Fibroblast of skin of right biceps (primary cell): ENCODE measurements at places on chromosomes 12 and 14.

DNA sequence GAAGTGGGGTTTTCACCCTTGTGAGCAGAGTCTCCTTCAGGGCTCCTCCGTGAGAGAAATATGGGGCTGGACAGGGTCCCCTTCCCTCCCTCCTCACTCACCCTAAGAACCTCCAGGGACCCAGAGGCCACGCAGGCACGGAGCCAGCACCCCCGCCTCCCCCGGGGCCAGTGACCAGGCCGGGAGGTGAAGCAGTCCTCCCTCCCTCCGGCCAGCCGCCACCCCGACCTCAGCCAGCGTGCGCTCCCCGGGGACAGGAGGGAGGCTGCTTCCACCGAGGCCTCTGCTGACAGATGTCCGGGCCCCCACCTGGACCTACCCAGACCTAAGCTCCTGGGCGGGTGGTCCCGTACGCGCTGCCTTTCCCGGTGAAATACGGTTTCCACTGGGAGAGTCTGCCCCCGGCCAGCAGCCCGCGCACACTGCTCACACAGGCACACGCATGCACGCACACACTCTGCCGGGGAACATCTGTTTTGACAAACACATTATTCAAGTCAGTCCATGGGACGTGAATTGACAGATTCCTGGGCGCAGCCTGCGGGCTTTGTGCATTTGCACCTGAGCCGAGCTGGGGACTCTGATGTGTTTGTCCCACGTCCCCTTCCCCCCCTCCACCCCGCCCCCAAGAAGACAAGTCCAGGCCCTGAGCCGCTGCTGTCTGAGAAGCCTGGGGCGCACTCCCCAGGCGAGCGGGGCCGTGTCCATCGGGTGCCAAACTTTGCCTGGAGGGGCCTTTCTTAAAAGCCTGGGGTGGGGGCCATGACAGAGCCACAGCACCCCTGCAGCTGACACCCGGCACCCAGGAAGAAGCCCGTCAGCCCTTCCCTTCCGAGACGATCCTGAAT is 725 bp downstream of the RIMBP2 start:
- DNase-seq = no peak

GRCh38 chr12:71846322-71846940 is 6.9 kb downstream of the TBC1D15 start:
- peak; percentile 28 for DNase-seq

DNA sequence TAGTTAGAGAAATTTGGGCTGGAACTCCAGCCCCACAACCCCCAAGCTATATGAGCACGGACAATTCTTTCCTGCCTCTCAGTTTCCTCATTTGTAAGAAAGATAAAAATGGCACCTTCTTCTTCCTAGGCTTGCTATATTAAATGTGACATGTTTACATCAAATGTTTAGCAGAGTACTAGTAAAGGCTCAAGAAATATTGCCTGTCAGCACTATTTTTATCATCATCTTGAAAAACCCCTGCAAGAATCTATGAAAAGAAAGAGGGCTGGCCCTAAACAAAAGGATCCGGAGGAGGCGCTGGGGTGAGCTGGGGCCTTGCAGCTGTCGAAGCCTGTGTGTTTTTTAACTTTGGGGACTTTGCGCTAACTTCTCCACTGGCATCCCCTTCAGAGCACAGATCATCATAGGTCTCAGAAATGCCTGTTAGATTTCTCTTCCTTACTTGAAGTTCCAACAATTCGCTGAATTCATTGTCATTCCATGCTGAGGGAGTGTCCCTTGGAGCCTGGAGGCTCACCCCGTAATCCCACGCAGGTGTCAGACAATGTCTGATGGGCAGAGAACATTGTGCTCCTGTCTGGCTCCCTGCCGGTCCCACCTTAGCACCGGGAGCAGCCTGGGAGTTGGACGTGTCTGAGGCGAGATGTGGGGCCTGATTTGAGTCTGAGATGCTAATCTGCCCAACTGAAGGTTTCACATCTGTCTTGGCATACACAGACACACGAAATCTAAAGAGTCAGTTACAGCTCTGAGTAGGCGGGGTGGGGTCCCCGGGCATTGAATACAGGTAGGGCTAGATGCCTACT is 206.8 kb downstream of the NUAK1 start:
- no peak for DNase-seq

DNA sequence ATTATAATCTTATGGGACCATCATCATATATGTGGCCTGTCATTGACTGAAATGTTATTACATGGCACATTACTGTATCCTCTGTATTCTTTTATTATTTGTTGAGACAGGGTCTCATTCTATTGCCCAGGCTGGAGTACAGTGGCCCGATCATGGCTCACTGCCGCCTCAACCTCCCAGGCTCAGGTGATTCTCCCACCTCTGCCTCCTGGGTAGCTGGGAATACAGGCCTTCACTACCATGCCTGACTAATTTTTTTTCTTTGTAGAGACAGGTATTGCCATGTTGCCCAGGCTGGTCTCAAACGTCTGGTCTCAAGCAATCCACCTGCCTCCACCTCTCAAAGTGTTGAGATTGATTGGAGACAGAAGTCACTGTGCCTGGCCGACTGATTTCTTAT is 153.2 kb downstream of the RASSF9 start:
- no peak for DNase-seq
